ENCODE measurements at places on chromosomes 1 and 21.

DNA sequence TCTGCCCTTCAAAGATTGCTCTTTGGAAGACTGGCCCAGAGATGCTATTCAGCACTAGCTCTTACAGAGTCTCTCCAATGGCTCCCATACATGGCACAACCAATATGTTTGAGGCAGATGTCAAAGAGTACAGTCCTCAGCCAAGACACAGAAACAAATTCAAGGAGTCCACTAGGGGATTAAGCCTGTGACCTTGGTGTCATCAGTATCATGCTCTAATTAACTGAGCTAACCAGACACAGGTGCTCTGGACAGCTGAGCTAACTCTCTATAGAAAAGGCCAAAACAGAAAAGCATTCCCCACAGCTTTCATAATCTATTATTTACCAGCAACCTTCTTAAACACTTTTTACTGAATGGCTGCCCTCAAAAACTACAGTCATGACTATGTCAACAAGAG lies 666.0 kb upstream of the PLXNA2 start:
- no peak for DNase-seq

DNA sequence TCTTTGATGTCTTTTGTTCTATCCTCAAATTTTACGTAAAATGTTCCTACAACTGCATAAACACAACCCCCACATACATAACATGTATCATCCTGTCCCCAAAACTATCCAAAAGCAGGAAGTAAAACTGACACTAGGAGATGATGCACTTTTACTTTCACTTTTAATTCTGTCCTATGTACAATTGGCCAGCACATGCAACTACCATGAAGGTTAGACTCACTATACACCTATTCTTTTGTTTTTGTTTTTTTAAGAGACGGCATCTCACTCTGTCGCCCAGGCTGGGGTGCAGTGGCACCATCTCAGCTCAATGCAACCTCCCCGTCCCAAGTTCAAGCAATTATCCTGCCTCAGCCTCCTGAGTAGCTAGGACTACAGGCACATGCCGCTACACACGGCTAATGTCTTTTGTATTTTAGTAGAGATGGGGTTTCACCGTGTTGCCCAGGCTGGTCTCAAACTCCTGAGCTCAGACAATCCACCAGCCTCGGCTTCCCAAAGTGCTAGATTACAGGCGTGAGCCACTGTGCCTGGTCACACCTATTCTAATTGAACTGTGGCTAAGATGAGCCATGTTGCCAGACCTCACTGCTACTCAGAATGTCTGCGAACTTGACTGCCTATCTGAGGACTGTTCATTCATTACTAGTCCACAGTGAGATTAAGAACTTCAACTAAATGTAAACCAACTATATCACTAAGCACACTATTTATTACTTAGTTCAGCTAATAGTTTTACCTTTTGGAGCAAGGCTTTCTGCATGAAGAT lies 48.0 kb downstream of the TOR3A start:
- peak; percentile 49 for DNase-seq

DNA sequence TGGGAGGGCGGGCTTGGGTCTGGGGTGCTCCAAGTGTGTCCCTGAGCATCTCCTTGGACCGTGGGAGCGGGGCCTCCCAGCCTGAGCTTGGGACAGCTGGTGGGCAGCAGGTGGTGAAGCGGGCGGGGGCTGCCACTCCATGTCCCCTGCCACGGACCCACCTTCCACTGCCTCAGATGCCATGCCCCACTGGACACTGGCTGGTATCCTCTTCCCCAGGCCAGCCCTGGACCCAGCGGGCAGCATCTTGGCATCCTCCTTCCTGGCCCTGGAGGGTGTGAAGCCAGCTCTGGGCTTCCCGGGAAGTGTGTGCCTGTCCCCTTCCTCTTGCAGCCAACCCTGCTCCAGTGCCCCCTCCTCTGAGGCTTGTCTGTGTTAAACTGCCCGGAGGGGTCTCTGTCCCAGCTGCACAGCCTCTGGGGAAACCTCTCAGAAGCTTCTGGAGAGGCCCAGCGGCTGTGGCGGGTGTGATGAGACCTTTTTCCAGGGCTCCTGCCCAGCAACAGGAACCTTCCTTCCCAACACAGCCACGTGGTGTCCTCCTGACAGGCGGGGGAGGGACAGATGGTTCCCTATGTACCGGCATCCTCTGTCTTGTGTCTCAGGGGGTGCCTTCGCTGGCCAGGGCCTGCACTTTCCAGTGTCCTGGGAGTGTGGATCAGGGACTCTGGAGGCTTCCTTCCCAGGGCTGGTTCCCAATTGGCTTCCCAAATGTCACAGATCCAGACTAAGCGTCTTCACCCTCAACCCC lies 81.6 kb upstream of the DISP3 start:
- no peak for DNase-seq

GRCh38 chr21:34078915-34079314 lies 5.5 kb downstream of the MRPS6 start:
- no peak for DNase-seq

GRCh38 chr21:41571938-41572510 lies 64.1 kb upstream of the TMPRSS2 start:
- DNase-seq, result no peak

DNA sequence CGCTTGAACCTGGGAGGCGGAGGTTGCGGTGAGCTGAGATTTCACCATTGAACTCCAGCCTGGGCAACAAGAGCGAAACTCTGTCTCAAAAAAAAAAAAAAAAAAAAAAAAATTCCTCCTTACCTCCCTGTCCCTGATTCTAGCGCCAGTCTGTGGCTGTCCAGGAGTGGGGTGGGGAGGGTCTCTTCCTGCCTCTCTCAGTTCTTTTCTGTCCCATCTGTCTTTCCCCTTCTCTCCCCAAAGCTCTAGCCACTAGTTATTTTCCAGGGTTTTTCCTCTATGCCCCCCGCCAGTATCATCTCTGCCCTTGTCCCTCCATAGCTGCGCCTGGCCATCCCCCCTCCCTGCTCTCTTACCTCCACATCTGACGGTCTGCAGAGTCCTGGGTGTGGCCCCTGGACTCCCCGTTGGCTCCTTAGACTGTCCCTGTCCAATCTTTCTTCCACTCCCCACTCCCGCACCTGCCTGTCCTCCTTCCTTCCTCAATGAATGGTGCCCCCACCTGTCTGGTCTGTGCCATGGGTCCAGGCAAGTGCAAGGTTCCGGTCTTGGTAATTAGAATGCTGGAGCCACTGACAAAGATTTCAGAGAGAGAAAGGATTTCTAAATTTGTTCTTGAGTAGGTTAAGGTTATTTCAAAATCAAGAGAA lies 1.6 kb upstream of the TMEM63A start:
- DNase-seq, result no peak

DNA sequence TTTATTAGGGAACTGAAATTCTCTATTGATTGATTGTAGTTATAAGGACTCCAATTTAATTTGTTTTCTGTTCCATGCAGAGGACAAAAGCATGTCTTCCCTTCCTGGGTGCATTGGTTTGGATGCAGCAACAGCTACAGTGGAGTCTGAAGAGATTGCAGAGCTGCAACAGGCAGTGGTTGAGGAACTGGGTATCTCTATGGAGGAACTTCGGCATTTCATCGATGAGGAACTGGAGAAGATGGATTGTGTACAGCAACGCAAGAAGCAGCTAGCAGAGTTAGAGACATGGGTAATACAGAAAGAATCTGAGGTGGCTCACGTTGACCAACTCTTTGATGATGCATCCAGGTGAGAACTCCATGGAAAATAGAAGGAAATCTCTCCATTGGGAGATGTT lies 1.5 kb downstream of the SETDB1 start:
- no peak for DNase-seq

DNA sequence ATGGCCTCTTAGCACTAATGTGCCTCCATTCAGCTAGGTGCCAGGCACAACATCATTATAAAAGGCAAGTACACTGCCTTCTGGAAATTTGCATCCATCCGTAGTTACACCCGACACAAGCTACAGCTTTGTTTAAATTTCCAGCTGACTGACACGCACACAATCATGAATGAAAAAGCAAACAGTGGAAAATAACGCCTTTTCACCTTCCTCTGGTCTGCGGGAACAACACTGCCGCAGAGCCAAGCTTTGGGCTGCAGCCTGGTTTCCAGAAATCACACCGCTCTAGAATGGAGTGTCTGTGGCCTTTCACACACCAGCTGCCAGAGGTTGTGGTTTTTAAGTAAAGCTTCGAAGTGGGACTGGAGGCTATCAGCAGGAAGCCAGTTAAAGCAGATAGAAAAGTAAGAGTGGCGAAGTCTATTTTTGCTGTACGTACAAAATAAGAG lies 142.8 kb upstream of the COA6 start:
- no peak for DNase-seq

DNA sequence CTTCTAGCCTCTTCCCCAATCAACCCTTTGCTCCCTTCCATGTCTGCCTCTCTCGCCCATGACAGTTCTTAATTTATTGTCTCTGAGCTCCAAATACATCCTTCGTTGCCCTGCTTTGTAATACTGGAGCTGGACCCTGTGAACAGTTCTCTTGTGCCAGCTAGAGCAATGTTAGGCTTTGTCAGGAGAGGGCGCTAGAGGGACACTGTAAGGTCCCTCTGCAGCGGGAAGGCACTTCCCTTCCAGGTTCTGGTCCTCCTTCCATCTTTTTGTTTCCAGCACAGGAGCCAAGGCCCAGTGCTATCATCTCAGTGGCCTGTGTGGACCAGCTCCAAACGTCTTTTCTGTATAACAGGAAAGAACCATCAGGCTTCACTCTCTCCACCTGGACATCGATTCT lies 95.9 kb downstream of the PTPRU start:
- peak; percentile 26 for DNase-seq

DNA sequence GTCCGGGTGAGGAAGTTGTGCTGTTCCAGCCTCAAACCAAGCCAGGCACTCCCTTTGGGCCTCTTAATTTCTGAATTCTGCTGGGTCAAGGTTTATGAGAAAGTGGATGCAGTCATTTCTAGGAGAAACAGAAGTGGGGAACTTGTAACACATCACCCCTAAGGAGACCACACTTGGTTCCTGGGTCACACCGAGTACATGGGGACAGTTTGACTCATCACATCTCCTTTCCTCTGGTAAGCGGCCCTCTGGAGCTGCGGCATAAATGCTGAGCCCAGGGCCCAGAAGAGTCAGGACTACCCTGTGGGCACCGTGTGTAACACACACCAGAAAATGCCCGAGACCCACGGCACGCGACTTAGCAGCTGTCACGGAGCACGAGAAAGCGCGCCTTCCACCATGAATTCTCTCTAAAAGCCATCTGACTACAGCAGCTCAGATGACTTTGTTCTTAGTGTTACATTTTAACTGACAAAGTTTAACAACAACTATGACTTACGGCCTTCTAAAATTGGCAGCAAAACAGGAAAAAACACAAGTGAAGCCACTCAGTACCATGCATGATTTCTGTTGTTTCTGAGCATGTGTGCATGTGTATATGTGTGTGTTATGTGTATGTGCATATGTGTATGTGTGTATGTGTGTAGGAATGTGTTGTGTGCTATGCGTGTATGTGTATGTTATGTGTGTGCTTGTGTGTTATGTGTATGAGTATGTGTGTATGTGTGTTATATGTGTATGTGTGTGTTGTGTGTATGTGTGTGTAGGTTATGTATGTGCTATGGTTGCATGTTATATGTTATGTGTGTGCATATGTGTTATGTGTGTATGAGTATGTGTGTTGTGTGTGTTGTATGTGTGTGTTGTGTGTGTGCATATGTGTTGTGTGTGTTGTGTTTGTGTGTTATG lies 50.8 kb downstream of the TOMM20 start:
- no peak for DNase-seq

- DNase-seq, result no peak
Observed at GRCh38 chr1:78843111-78843510, 163.4 kb downstream of the ADGRL4 start.
